Activated naive CD4-positive, alpha-beta T cell treated with anti-CD3 and anti-CD28 coated beads for 36 hours (primary cell): ENCODE measurements at places on chromosomes 2 and 18. TPM values are rescaled to one million over a fixed set of nuclear protein-coding genes. Genes with fewer than 3 reads are reported as not detected.

The C1QL2 gene
- total RNA-seq: not detected

The LOXL3 gene
- total RNA-seq: 0.35 TPM

The FBXO41 gene
- total RNA-seq: 11.0 TPM

The UBE2E3 gene
- 29.5 TPM for total RNA-seq

The SLC5A7 gene
- total RNA-seq: not detected

The MRPS5 gene
- total RNA-seq: 90.4 TPM

The IKZF2 gene
- 1.7 TPM for total RNA-seq

The DLX1 gene
- total RNA-seq: not detected

The ZEB2 gene
- 4.9 TPM for total RNA-seq

The CFAP221 gene
- not detected for total RNA-seq

The FSHR gene
- not detected for total RNA-seq

The LTBP1 gene
- 0.14 TPM for total RNA-seq

The FAM117B gene
- 14.2 TPM for total RNA-seq

The PKDCC gene
- not detected for total RNA-seq

The LAMA3 gene
- 0.10 TPM for total RNA-seq

The POTEC gene
- total RNA-seq: not detected

The ZNF892 gene
- 2.7 TPM for total RNA-seq

The IL36B gene
- not detected for total RNA-seq

The ALKAL2 gene
- not detected for total RNA-seq

The DLGAP1 gene
- total RNA-seq: not detected

The UPP2 gene
- not detected for total RNA-seq

The SMARCAL1 gene
- total RNA-seq: 18.2 TPM

The CCDC121 gene
- total RNA-seq: 0.30 TPM

The UGT1A4 gene
- not detected for total RNA-seq

The KIF5C gene
- total RNA-seq: 18.6 TPM
